ENCODE measurements at places on chromosomes 12 and 14.

DNA sequence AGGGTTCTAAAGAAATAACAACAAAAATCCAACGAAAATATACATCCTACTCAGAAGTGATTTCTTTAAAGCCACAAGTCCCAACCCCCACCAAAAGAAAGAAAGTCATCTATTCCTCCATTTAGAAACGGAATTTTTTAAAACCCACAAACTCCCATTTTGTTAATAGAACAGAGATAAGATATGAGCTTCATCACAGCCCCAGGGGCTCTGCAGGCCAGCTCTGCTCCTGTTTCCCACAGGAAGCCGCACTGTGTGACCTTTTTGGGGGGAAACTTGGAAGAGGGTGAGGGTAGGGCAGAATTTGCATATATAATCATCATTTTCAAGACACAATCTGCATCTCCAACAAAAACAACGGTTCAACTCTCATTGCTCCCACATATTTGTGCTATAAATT is 2.8 kb downstream of the FBXL14 start:
- no peak for DNase-seq

- no peak for DNase-seq
These were observed 126.9 kb upstream of the AMIGO2 start for GRCh38 chr12:47206450-47207339.

- no peak for DNase-seq
These were observed 32.3 kb downstream of the PROX2 start for GRCh38 chr14:74843653-74844052.

DNA sequence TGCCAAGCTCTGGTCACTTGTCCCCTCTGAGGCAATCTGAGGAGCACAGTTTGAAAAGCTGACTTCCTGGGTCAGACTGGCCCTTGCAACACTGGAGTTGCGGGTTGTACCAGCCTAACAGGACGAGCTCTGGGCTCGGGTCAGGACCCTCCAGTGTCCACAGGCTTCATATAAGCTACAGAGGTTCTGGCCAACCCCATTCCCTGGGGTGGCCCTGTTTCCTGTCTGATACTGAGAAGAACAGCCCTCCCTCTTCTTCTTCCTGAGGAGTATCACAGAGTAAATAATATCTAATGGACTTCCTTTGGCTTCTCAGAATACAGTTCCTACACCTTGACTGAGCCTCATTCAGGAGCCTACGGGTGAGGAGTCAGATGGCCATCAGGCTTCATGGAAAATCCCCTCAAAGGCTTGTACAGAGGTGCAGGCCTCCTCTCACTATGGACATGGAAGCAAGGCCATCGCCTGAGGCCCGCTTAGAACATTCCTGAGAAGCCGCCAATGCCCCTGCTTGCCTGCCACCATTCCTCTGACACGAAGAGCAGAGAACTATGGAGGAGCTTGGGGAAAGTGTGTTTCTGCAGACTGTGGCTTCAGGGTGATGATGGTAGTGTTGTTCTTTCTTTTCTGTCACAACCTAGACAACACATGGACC is 28.5 kb upstream of the ANO2 start:
- no peak for DNase-seq

- DNase-seq: no peak
These were observed 19.3 kb downstream of the BRF1 start for GRCh38 chr14:105281371-105282097.

DNA sequence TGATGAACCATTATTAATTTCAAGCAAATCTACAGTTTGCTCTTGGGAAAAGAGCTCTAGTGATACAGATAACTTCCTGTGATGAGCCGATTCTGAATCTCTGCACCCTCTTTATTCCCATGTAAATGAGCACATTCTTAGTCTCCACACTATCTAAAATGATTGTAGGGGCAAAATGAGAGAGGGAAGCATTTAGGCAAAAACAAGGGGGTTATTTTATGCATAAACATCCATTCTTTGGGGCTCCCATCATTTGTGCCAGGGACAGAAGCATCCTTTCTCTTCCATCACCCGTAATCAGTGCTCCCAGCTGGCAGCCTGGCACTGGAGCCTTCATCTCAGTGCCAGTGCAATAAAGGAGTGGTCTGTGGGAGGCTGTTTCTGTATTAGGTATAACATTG is 1.7 kb upstream of the GPD1 start:
- no peak for DNase-seq

- DNase-seq: no peak
These were observed 89.3 kb downstream of the NTN4 start for GRCh38 chr12:95701275-95701674.

- no peak for DNase-seq
These were observed 93.9 kb upstream of the ZDHHC17 start for GRCh38 chr12:76669981-76670380.

DNA sequence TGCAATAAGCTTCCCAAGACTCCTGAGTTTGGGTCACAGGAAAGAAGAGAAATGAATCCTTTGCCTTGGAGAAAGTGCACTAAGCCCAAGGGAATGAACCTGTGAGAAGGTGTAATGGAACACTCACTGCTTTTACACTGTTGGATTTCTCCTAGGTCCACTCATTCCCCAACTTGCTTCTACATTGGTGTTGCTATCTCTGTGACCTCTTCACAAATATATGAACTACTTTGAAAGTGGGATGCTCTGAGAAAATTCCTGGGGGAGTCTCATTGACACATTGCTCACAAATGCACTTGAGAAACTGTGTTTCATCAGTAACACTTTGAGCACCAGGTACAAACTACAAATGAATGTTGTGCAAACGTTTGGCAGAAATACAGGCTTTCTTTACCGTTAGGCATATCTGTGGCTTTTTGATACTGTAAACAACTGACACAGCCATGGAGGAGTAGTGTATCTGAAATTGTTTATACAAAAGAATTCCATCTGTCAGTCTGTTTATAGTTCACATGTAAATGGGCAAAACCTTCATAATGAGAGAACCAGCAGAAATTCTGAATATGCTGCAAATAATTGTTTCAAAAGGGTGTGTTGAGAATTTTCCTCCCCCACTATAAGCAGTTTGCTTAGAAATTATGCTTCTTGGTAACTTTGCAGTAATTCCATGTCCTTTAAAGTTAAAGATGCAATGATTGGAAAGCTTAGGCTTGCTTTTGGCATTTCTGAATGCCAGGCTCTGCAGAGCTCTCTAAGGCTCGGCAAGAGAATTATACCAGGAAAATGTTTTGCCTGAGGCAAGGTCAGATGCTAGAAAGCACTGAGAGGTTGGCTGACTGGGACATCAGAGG is 348.5 kb upstream of the DDHD1 start:
- no peak for DNase-seq

GRCh38 chr12:597926-598568 is 65.2 kb downstream of the NINJ2 start:
- DNase-seq: no peak

DNA sequence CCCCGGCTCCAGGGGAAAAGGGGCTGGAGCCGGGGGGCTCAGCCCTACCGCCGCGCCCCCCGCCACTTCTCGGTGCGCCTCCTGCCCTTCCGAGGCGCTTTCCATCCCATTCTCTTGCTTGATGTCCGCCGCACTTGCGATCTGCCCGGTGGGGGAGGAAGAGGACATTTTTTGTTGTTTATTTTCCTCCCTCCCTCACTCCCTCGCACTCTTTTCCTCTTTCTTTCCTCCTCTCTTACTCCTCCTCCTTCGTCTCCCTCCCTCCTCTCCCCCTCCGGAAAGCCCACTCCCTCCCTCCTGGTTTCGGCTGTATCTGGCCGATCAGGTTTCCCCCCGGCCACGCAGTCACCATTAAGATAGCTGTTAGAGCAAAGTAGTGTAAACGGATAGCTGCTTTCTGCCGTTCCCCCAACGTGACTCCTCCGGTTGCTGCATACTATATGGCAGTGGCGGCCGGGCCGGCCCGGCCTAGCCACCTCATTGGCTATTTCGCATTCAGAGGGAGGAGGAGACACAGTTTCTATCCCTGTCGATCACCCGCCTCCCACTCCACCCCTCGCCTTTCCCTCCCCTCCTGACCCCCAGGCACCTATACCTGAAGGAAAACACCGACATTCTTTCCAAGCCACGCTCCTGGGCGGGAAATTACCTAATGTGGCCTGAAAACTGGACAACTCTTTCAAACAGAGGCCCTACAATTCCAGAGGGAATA is at the start of gene SIX4:
TSS of gene SIX4 (minus strand) at position 445 of the 712 bp plus-strand sequence. CDS start at position 168, 277 bp downstream.
- no peak for DNase-seq

DNA sequence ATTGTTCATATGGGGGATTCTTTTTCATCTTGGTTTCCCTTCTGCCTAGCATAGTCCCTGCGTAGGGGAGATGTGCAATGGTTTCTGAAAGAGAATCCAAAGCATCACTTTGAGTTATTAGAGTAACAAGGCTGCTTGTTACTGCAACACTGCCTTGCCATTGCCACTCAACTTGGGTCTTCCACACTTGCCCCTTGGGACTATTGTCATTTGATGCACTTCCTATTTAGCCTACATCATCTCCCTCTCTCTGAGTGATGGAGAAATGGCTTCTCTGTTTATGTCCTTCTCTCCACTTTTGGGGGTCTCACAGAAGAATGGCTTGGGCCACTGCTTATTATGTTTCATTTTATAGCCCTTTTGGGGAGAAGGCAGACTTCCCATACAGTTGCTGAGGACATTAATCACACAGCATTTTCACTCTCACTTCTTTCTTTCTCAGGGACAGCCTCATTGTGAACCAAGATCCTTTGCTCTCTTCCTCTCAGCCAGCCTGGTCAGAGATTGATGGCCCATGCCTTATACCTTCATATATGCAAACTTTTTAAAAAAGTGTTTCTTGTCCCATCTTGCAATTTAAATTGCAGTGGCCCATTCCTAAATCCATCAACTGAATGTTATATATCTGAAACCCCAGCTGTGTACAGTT is 50.8 kb upstream of the POC1B start:
- DNase-seq: no peak

DNA sequence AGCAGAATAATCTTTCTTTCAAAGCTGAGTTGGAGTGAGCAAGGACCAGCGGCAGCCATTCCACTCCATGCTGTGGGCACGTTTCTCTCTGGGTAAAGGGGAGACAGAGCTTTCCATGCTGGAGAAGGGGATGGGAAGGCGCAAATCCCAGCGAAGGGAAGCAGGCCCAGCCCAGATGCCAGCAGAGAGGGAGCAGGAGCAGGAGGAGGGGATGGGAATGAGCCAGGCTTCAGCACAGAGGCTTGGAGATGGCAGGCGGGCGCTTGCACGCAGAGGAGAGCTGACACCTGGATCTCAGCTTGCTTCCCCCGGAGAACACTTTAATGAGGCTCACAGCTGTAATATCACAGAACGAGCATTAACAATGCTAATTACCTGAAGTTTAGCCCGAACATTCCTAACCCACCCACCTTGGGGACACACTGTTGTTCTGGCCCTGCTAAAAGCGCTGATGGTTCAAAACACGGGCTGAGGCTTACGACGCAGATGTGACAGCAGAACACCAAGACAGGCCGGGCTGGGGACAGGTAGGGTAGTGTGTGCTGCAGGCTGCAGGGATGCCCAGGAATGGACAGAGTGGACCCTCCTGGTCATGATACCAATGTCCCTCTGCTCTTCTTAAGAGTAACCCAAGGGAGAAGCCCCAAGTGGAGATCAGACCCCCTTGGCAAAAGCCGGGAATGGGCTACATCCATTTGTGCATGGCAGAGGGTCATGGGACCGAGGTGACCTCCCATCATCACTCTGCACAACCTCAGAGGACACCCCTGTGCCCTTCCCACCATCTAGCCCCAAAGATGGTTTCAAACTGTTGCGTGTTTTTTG is 288.6 kb downstream of the DPF3 start:
- no peak for DNase-seq

- DNase-seq: no peak
These were observed 673.9 kb downstream of the SLC16A7 start for GRCh38 chr12:60269611-60270269.

- DNase-seq: no peak
These were observed 678.5 kb upstream of the TBX3 start for GRCh38 chr12:115362339-115362976.

DNA sequence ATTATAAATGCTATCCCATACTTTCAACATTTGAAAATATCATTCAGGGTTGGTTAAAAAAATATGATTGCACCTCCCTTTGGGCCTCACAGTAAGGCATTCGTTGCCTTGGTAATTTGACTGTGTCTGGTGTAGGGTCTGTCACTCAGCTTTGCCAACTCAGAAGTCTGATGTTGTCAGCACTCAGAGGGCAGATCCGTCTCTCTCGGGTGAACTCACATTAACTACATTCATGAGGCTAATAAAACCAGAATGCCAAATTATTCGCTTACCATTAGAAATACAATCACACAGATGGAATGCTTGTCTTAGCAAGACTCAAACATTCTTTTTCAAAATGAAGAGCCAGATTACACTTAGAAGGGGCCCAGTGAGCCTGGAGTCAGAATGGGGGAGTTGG is 53.0 kb downstream of the NPAS3 start:
- no peak for DNase-seq

DNA sequence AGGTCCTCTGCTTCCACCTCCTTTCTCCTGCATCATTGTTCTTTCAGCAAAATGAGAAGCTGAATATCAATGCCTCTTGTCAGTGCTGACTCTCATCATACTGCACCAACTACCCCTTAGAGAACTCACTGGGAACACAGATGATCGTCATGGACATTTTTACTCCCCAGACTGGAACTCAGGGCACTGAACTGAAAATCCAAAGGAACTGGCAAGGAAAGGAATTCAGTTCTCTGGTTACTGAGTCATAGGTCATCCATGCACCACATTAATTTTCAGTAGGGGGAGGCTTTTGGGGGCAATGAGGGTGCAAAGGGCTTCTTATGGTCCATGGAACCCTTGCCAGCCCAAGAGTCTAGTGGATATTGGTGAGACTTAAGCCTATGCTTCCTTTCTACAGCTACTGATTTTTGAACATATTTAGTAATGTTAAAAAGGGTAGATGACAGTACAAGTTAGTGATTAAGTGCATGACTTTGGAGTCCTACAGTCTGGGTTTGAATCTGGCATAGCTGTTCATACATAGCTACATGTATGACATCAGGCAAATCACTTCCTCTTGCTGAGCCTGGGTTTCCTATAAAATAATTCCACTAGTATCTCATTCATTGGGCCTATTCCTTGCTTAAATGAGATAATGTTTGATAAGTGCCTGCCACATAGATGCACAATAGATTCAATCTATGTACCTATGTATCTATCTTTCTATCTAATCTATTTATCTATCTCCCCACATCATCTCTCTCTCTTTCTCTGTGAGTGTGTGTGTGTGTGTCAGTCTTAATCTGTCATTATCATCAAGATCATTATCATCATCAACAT is 29.2 kb downstream of the BBS10 start:
- no peak for DNase-seq

DNA sequence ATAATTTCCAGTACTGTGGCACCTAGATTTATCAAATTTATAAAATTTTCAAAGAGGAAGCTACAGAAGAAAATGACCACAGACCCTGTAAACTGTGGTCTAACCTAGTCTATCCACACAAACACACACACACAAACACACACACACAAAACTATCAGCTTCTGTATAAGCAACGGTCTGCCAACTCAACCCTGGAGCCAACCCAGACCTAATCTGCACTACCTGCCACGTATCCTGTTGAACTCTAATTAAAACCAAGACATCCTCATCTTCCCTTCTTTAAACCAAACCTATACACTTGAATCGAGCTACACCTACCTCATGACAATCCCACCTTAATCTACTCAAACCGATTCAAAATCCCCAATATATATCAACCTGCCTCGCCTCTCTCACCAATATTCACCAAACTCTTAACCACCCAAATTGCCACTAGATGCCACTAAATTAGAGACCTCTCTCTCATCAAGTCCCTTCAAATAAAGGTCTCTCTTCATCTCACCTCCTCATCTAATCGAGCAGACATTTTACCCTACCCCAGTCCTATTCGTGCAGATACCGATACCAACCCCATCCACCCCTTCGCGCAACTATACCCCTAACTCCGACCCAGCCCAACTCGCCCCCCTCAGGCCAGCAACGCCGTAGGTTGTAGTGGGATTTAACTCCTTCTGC is 808 bp downstream of the ACIN1 start:
- DNase-seq: no peak

Data from stimulated activated CD4-positive, alpha-beta T cell treated with anti-CD3 and anti-CD28 coated beads, Interleukin-1b, Interleukin-23, amount 100 ng/mL, for 24 hours (primary cell).